ENCODE measurements at places on chromosomes 13 and 19.
A peak's percentile ranks its signal among the peaks of the same experiment; 100 is the strongest.

DNA sequence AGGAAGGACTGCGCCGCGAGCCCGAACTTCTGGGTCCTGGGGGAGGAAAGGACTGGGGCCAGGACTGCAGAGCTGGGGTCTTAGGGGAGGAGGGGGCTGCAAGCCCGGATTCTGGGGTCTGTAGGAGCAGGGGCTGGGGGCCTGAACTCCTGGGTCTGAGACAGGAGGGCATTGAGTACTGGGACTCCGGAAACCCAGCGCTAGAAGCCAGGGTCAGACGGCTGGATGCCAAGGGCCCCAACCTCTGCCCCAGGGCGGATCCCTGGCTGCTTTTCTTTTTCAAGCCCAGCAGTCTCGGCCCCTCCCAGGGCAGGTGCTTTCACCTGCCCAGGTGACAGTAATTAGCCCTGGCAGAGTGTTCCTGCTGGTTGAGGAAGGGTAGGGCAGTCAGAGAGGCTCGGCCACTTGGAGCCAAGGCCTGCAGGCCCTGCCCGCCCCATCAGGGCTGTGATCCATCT is 2.3 kb downstream of the MYH14 start:
- DNase-seq: peak; percentile 36

- no peak for DNase-seq
Measured at GRCh38 chr13:50370303-50370950, 355.2 kb downstream of the KCNRG start.

- peak; percentile 98 for DNase-seq
Measured at GRCh38 chr19:35247526-35248309, 1.1 kb upstream of the LSR start.

GRCh38 chr19:17944301-17944700 is 11.5 kb downstream of the CCDC124 start:
- DNase-seq: no peak

- DNase-seq: no peak
Measured at GRCh38 chr19:30584090-30584489, 211.9 kb downstream of the ZNF536 start.

- DNase-seq: no peak
Measured at GRCh38 chr13:105936816-105937215, 598.6 kb downstream of the EFNB2 start.

- no peak for DNase-seq
Measured at GRCh38 chr19:49685845-49686332, 3.5 kb upstream of the ADM5 start.

DNA sequence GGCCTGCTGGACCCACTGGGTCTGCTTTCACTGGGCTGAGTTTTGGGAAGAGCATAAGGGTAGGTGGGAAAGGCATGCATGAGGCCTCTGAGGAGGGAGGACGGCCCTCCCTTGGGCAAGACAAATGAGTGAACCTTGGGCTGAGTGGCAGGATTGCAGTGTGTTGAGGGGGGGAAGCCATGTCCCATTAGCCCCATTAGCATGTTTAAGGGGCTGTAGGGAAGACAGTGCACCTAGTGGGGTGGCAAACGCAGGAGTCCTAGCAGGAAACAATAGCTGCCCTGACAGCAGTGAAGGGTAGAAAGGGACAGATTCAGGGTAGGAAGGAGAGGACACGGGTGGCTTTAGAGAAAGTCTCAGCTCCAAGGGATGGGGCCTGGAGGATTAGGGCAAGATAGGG is 3.1 kb upstream of the ZBTB45 start:
- no peak for DNase-seq

- no peak for DNase-seq
Measured at GRCh38 chr13:82439159-82439904, 1442.9 kb downstream of the SLITRK1 start.

GRCh38 chr13:34959489-34959888 is 17.4 kb downstream of the NBEA start:
- no peak for DNase-seq

GRCh38 chr13:40515702-40516101 is 150.7 kb downstream of the FOXO1 start:
- DNase-seq: no peak

DNA sequence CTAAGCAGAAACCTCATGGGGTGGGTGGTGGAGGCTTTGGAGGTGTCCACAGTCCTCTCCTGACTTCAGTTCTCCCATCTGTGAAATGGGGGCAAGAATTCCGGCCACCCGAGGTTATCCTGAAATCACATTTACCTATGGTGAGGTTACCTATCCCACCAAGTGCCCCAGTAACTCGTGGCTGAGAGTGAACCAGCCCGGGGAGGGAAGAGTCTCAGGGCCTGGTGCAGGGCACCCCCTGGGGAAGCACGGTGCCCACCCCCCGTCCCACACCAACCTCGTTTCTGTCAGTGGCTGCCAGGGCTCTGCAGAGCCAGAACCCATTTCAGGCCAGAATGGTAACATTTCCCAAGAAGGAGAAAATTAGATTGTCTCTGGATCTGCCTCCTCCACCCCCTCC is 83.7 kb upstream of the VSTM2B start:
- DNase-seq: no peak

DNA sequence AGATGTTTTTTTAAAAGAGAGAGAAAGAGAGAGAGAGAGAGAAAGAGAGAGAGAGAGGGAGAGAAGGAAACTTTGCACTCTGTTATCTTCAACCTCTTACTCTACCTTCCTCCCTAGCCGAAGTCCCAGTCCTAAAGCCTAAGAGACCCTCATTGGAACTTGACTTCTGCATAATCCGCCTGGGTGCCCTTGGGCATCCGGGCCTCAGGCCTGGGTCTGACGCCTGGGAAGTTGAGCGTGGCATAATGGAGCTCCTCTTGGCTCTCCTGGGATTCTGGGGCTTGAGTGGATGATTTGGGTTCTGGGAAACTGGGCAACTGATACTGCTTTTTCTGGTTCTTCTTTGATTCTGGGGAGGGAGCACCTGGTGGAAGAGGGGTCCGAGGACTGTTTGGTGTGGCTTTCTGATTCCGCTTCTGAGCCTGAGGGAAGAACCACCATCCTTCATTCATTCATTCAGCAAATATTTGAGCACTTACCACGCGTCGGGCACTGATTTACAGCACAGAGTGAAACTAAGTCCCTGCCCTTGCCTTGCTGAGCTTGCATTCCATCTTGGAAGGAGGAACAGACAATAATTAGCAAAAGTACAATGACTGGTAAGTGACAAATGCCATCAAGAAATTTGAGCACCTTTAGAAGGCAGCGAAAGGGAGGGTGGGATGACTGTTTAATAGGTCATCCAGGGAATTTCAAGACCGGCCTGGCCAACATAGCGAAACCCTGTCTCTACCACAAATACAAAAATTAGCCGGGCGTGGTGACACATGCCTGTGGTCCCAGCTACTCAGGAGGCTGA is 6.3 kb downstream of the SIGLEC10 start:
- DNase-seq: no peak

DNA sequence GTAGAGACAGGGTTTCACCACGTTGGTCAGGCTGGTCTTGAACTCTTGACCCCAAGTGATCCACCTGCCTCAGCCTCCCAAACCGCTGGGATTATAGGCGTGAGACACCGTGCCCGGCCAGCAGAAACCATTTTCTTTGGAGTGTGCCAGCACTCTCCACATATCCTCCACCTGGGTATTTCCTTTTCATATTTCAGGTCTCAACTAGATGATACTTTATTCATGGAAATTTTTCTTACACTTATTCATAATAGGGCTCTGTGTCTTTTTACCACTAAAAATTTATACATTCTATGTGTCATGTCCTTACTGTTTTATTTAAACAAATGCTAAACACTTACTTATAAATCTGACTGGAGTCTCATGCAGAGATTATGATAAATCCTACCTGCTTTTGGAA is 305.9 kb downstream of the PCDH20 start:
- no peak for DNase-seq

GRCh38 chr19:21604351-21604926 is 99.0 kb downstream of the ZNF429 start:
- DNase-seq: peak; percentile 34

- peak; percentile 83 for DNase-seq
Measured at GRCh38 chr19:1133471-1133929, 29.7 kb downstream of the GPX4 start.

- DNase-seq: peak; percentile 22
Measured at GRCh38 chr13:81487151-81487550, 1146.2 kb upstream of the SPRY2 start.

GRCh38 chr13:41554626-41555386 is 97.5 kb downstream of the RGCC start:
- DNase-seq: no peak

DNA sequence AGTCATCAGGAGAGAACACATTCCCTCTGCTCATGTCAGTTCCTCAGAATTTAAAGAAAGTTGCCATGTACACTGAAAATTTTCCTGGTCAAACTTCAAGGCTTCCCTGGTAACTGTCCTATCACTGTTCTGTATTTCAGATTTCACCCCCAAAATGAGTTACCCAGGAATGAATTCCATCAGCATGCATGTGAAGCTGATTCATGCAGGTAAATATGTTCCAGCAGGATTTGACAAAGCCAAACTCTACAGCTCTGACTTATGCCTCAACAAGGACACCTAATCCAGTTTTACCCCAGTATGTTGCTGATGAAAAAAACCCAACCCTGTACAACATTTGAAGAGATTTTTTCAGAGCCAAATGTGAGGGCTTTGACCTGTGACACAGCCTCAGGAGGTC is 21.5 kb downstream of the LIG4 start:
- DNase-seq: no peak

GRCh38 chr19:5828661-5829566 is 10.6 kb downstream of the FUT6 start:
- DNase-seq: peak; percentile 84

GRCh38 chr13:44107357-44108121 is 227.8 kb downstream of the LACC1 start:
- DNase-seq: no peak

GRCh38 chr19:14198384-14199376 is 7.3 kb downstream of the ADGRL1 start:
- no peak for DNase-seq

GRCh38 chr13:46720189-46720588 is 76.8 kb downstream of the ESD start:
- DNase-seq: no peak

DNA sequence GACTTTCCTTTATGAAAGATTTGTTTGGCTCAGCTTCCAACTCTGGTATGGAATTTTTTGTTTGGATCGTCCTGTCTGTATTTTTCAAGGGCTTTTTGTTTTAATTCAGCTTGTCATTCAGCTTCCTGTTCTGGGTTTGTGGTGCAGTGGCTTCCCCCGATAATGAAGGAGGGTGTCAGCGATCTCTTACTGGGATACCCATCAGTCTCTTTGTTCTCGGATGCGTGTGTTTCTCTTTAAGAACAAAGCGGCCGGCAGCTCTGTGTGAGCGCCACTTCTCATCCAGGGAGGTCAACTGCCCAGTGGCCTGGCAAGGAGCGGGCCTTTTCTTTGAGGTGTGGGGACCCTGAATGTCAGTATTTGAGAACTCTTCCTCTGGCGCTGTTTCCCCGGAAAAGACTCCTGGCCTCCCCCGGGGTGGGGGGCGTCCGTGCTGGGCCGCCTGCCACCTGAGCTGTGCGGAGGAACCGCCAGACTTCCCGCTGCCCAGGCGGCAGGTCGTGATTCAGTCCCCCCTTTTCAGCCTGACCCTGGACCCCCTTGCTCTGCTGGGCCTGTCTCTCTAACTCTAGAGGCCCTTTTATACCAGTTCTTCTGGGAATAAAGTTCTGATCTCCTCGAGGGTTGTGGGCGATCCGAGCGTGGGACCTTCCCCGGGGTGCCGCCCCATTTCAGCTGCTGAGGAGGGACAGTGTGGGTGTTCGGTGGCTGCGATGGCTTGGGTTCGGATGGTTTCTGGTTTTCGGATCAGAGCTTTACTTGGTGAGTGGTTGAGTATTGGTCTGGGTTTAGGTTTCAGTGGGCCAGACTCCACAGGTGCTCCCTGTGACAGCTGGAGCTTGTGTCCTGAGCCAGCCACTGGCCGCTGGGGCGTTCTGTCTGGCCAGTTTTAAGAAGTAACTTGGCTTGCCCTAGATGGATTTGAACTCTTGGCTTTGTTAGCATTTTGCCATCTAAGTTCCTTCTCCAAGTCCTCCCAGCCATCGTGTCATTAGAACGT is 3.4 kb downstream of the SF3A2 start:
- peak; percentile 54 for DNase-seq

- DNase-seq: no peak
Measured at GRCh38 chr19:4088975-4089374, 22.3 kb upstream of the ZBTB7A start.
